ENCODE measurements at places on chromosomes 13 and 19.
A peak's percentile ranks its signal among the peaks of the same experiment; 100 is the strongest.

- DNase-seq = no peak
Observed at GRCh38 chr13:72952529-72953141, 106.2 kb upstream of the KLF5 start.

- DNase-seq = no peak
Observed at GRCh38 chr19:36460046-36460445, 29.3 kb downstream of the ZNF566 start.

DNA sequence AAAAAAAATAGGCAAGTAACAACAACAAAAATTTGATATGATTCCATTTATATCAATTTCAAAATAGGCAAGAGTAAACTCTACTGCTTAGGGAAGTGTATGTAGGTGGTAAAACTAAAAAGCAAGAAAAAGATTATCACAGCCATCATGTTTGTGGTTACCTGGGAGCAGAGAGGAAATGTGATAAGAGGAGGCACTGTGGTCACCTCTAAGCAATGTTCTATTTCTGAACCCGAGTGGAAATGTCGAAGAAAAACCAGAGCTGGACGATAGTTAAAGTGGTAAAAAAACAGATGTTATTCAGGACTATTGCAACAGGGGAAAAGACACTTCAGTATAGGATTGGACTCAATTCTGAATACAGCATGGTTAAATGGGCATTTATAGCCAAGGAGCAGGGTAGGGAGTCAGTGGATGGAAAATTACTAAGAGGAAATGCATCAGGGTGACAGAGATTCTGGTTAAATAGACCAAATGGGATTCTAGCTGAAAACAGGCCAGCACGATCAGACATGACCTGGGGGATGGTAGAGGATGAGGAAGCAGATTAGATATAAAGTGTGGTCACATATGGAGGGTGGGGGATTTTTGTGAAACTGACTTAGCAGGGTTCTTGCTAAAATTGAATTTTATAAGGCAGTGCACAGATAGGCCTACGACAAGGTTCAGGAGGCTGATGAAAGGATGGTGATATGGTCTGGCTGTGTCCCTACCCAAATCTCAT lies 6.0 kb upstream of the TEX30 start:
- peak; percentile 88 for DNase-seq

DNA sequence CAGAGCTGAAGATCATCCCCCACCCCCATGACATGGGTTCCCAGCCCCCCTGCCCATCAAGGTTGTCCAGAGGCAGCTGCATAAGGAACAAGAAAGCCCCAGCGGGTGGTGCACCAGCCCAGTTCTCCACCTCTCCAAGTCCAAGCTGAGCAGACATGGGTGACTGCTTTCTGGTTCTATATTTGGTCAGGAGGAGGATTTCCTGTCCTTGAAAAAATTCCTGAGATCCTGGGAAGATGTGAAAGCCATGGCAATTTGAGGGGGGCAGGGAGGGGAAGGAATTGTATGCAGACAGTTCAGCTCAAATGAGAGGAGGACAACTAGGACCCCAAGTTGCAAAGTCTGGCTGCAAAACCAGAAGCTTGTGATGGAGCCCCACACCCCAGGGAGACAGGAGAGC lies 55.4 kb upstream of the ADGRE5 start:
- DNase-seq = no peak

DNA sequence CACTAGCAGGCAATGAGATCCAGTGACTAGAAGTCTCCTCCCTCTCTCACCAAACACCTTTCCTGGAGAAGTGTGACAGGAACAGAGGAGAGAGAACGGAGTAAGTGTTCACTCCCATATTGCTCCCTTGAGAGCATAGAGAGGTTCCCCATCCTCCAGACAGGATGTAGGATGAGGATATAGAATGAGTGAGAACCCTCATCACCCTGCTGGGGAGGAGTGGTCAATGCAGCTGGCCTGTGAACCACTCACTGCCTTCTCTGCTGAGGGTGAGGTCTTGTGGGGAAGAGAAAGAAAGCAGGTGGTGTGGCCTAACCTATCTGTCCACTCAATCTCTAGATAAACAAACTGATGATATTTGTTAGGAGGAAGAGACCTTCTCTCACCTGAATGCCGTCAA lies 386.6 kb downstream of the PCDH20 start:
- peak; percentile 17 for DNase-seq

DNA sequence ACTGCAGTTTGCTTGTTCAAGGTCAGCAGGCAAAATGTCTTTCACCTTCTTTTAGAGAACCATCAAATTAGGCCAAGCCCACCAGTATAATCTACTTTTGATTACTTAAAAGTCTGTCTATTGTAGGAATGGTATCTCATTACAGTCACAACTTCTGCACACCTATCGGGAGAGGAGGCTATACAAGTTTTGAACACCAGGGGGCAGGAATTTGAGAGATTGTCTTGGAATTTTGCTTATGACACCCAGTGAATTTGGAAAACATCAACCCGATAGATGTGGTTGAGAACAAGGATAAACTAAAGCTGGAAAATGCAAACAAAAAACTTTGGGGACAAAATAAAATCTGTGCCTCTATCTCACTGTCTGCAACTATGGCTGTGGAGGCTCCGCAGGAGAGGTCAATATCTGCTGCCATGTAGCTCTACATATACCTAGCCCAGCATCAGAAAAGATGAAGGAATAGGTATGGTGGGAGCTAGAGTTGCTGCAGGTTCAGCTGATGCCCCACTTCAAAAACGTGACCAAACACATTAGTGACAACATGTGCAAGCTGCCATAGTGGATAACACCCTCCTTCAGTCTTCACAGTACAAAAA lies 1299.2 kb upstream of the SPRY2 start:
- peak; percentile 26 for DNase-seq

DNA sequence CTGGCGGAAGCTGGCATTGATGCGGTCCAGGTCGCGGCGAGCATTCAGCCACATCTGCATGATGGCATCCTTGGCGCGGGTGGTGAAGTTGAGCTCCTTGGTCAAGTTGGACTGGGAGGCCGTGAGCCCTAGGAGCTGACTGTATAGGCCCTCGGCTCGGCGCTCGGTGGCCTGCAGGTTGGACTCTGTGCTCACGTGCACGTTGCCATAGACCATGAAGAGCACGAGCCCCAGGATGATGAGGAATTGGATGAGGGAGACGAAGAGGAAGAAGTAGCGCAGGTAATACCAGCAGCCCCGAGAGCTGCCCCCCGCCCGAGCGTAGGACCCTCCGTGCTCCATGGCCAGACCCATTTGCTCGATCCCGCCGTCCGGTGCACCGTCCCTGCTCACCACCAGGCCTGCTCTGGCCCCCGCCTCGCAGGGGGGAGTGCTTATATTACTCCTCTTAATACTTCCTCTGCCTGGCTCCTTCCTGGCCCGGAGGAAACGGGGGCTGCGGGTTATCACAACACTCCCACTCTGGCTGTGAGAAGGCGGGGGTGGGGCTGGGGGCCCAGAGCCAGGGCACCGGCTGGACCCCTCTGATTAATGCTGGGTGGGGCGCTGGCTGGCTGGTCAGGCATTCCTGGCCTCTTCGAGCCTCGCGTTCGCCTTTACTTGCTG lies at the start of gene PLVAP:
Gene PLVAP (minus strand): TSS at position 408 of the 666 bp plus-strand sequence. CDS start 54 bp downstream, at position 354.
- peak; percentile 24 for DNase-seq

DNA sequence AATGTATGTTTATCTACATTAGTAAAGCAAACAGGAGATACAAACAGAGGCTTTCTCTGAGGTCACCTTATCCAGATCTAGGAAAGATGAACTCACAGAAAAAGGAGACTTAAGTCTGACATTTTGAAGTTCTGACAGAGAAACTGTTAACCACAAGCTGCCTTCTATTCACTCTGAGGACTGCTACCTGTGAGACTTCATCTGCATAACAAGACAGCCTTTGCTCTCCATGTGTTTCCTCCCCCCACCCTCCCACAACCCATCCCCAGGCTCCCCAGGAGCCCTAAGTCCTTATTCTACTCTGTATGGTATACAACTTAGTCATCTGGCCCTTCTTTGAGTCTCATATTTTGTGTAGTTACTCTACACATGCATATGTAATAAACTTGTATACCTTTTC lies 699.0 kb downstream of the FGF9 start:
- no peak for DNase-seq

- DNase-seq = no peak
Observed at GRCh38 chr13:27124571-27124970, 47.0 kb downstream of the USP12 start.

GRCh38 chr13:79395881-79396280 lies 10.2 kb downstream of the RBM26 start:
- peak; percentile 23 for DNase-seq

DNA sequence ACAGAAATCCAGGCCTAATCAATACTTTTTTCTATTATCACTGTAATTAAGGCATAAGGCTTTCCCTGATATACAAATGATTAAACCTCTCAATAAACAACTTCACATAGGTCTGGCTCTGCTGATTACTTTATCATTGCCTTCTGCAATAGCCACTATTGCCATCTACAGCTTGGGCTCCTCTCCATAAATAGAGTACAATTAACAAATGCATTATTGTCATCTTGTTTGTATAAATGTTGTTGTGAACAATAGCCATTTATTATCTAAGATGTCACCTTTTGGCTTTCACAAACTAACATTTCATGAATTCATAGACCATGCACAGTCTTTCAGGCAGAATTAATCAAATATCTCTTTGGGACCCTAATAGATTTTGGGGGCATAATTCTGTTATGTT lies 53.3 kb downstream of the NHLRC3 start:
- DNase-seq = no peak

All from NB4 (cell line).